Hematopoietic multipotent progenitor cell (in vitro differentiated cells): ENCODE measurements at places on chromosomes 2 and 18.

GRCh38 chr2:71664161-71664560 lies 210.8 kb downstream of the DYSF start:
- no peak for DNase-seq

DNA sequence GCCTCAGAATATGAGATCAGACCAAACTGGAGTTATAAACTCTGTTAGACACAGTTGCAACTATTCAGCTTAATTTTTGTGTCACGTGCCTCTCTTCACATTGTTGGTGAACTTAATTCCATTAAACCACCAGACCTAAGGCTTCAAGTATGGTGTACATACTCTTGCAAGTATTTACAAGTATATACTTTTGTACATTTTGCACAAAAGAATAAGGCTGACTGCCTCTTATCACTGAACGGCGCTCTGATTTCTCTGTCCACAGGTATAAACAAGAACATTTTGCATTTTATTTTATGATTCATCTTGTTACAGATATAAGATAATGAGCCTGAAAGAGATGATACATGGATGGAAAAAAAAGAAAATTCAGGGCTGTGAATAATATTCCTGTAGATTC lies 269.7 kb upstream of the ACVR2A start:
- DNase-seq, result no peak

DNA sequence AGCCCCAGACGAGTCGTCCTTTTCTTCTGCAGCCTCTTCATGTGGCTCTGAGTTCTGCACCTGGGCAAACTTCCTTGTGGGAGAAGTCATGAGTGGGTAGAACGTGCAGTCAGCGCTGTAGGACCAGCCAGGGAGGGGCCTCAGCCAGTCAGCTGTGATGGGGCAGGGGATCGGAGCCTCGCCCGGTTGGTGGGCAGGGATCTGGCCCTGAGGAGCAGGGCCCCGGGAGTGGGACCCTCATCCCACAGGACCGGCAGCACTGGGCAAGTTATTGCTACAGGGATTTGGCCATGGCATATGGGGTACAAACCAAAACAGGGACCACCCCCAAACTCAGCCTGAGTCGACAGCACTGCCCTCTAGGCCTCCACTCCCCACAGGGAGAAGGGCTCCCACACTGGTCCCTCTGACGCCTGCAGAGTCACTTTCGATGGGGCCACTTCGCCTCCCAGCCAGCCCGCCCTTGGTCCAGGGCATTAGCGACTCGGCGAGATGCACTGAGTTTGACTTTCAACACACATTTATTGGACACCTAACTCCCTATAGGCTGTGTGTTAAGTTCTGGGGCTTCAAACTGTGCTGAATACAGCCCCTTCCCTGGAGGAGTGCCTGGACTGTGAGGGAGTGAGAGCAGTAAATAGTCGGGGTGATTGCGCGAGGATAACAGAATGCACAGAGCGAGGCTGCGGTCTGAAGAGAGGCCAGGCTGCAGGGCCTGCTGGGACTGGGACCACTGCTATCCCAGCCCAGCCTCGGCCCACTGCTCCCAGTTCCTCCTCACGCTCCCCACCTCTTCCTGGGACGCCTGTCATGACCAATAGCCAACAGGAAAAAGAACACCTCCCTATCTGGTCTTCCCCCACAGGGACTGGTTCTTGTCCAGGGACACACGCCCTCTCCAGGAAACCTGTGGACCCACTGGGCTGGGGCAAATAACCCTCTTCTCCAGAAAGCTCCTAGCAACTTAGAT lies 55.9 kb downstream of the SDC1 start:
- no peak for DNase-seq

DNA sequence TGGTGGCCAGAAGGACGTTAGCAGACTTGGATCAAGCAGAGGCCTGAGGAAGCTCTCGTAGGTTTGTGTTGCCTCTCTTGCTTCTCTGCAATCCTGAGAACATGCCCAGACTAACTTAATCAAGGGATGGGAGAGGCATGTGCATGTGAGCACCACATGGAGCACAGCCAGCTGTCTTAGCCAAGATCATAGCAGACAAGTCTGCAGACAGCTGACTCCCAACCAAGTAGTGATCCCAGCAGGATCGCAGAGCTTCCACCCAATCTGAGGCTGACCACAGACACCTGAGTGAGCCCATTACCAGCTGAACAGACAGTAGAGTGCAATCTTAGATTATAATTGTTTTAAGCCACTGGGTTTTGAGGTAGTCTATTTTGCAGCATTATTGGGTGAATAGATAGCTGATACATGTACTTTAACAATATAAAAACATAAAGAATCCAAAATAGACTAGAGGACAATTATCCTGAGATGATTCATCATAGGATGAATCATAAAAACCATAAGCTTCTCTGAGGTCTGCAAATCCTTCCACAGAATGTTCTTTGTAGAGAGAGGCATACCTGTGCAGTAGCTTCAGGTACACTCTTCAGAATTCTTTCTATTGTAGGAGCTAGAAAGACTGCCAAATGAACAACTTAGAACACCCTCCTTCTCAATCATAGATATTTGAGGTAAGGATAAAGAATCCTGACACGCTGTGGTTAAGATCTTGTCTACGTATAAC lies 25.2 kb upstream of the FAM110C start:
- no peak for DNase-seq

DNA sequence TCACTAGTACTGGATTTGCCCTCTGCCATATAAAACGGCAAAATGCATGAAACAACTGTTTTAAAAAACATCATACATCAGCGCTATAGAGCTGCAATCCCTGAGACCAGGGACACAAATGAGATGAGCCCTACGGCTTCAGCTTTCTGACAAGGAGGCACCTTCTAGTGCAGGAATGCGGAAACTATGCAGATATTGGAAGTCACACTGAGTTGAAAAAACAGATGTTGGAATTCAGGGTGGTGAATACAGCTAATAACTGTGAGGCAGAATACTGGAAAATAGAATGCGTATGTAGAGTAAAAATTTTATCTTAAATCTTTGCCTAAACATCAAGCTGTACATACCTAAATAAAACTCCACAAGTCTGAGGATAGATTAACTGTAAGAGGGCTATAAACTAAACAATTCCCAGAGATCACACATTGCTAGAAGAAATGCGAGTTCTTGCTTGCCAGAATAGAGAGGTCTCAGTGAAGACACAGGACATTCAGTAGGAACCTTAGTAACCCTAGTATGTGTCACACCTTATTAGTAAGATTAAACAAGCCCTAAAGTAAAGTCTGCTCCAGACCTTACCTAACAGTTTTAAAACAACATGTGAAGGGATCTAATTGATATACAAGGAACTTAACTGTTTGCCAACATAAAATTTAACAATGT lies 541.4 kb upstream of the DDX18 start:
- no peak for DNase-seq

GRCh38 chr2:172373076-172373475 lies 54.3 kb upstream of the ITGA6 start:
- DNase-seq, result no peak

- DNase-seq, result no peak
Observed at GRCh38 chr18:27363872-27364271, 178.8 kb upstream of the CHST9 start.

GRCh38 chr2:85585781-85586105 lies 1.5 kb downstream of the VAMP5 start:
- no peak for DNase-seq

GRCh38 chr2:237309416-237309815 lies 104.5 kb downstream of the COL6A3 start:
- no peak for DNase-seq

DNA sequence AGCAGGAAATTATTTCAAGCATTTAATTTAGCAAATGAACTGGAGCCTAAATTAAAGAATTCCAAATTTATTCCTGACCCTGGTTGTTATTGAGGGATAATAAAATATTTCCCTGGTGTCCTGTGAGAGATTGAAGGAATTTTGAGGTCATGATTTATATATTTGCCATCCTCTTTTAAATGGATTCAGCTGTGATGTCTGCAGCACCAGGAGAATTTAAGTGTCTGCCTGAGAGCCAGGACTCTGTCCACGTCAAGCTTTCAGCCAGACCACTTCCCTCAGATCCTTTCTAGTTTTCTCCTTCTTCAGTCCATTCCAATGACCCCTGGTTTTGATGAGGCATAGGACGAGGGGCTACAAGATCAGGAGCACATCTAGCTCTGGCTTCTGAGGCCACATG lies 59.9 kb downstream of the INO80C start:
- no peak for DNase-seq

DNA sequence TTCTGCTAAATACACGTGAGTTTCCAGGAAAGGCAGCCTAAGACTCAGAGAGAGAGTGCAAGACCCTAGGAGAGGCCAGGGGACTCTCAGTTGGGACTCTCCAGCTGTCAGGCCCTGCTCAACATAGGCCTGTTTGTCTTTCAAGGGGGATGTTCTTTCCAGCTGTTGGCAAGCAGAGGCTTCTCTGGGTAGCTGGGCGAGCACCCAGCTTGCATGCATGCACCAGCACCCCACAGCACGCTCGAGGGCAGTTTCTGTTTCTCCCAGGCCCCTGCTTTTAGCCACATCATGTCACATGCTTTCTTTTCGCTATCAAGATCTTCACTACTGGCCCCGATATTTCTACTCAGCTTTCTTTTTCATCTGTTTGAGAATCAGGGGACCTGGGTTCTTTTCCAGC lies 479.3 kb upstream of the HS6ST1 start:
- DNase-seq, result no peak

GRCh38 chr2:172208791-172209325 lies 106.2 kb upstream of the DLX2 start:
- DNase-seq, result no peak

DNA sequence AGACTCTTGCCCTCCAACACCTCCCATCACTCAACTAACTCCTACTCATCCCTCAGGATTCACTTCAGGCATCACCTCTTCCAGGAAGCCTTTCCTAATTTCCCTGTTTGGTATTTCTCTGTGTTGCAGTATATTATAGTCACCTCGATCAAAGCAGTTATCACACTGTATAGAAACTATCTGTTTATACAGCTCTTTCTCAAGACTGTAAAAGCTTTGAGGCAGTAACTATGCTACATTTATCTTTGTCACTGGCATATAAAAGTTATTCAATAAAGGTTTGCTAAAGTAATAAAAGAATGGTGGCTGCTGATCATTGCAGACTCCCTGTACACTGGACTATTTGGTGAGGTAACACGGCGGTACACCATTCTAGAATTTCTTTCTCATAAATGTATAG lies 284.9 kb downstream of the PAX3 start:
- no peak for DNase-seq

DNA sequence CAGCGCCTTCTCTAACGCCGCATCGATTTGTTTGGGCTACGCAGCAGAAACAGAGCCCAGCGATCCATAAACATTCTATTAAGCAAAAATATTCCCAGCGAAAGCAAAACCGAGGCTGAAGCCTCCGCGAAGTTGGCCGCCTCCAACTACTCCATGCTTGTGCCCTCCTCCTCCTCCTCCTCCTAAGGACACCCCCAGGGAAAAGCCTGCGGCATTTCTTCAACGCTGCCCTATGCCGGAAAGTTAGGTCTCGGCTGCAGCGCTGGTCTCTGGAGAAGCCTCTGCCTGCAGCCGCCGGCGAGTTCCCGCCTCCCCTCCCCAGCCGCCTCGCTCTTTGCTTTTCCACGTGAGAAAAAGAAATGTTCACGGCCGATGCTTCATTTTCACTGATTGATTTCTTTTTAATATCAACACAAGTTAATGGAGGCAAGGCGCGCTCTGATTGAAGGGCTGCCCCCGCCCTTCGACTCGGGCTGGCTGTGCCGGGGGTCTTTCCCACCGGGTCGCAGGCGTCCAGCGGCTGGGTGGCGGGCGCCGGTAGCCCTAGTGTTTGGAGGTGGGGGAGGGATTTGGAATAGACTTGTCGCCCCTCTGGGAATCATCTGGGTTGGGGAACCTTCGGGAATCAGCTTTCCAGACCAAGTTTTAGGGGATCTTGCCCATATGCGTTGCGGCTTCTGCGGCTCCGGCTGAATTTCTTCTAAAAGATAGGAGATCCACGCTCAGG lies 3.9 kb downstream of the NRP2 start:
- DNase-seq, result peak; percentile 26

- no peak for DNase-seq
Observed at GRCh38 chr2:48496849-48497248, 33.1 kb upstream of the STON1 start.

DNA sequence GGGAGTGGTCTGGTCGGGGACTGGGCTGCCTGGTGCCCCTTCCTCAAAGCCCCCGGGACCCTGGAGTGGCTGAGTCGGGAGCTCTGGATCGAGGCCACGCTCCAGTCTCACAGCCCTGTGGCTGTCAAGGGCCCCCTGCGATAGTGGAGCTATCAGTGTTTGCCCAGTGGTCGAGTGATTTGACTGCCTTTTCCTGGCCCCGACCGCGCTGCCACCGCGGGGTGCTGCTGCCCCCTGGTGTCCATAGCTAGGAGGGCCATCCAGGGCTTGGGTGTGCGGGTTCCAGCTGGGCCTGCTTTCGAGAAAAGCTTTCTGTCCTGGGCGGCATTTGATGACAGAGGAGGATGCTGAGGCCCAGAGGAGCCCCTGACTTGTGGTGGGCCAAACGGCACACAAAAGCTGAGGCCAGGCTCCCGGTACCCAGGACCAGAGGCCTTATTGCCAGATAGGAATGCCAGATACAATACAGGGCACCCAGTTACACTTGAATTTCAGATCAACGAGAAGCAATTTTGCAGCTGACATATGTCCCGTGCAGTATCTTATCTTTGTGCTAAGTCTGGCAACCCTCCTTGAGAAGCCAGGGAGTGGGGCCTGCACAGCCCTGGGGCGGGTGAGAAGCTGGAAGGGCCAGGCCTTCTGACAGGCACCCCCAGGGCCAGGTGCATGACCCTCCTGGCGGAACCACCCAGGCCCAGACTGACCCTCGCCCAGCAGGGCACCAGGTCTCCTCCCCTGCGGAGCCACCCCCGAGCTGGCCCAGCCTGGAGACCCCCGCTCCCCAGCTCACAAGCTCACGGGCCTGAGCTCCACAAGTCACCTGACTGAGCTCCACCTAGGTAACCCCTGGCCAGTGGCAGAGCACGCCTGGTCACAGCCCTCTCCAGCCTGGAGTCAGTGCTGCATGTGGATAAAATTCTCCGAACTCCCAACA lies 13.0 kb downstream of the ODC1 start:
- DNase-seq, result peak; percentile 51

GRCh38 chr2:223759569-223760430 lies 77.6 kb downstream of the AP1S3 start:
- no peak for DNase-seq

GRCh38 chr2:232931636-232932035 lies 61.6 kb downstream of the SNORC start:
- no peak for DNase-seq

DNA sequence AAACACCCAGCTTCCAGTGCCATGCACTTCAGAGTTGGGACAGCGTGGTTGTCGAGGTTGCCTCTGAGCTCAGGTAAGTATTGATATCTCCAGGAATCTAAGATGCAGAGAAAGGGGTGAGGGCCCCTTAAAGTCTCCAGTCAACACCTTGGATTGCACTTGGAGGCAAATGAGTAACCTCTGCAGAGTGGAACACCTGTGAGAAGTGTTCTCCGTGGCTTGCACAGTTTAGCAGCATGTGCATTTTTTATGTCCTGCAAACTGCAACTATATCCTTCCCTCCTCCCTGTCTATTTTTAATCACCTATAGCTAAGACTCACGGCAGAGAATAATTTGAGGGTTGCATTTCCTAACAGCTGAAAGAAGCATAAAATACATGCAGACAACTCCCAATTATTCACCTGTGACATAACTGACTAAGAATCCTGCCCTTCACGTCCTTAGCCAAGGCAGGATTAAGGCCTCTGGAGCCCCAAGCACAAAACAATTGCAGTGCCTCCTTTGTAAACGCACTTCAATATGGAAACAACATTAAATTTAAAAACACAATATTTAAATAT lies 1.6 kb upstream of the ZNF385B start:
- DNase-seq, result no peak

- no peak for DNase-seq
Observed at GRCh38 chr2:30046979-30047378, 99.8 kb upstream of the YPEL5 start.

GRCh38 chr2:208373460-208374089 lies 33.0 kb upstream of the PTH2R start:
- peak; percentile 51 for DNase-seq
